A549 treated with CpdA at 1 μM for 4 hours (cell line): ENCODE measurements at places on chromosomes 6 and 20. TPM values are rescaled to one million over a fixed set of nuclear protein-coding genes. Genes with fewer than 3 reads are reported as not detected.

BPI gene
- not detected in 5 replicates for total RNA-seq

PLCB1 gene
- 0.34 to 1.0 TPM (median 0.61 TPM) in 5 replicates for total RNA-seq

RAB32 gene
- total RNA-seq, result 35.3 to 47.8 TPM (median 44.8 TPM) in 5 replicates

CDK19 gene
- total RNA-seq, result 3.7 to 5.3 TPM (median 4.7 TPM) in 5 replicates

PACRG gene
- total RNA-seq, result 0.22 to 0.81 TPM in 2 of 5 replicates, not detected in the others

LY6G5C gene
- 0.51 to 2.4 TPM (median 1.4 TPM) in 5 replicates for total RNA-seq

FILIP1 gene
- 0.20 to 0.48 TPM (median 0.32 TPM) in 5 replicates for total RNA-seq

KLC4 gene
- total RNA-seq, result 6.1 to 8.2 TPM (median 7.0 TPM) in 5 replicates

GPSM3 gene
- 0.31 to 0.67 TPM (median 0.50 TPM) in 5 replicates for total RNA-seq

MYH7B gene
- total RNA-seq, result 0.02 to 0.20 TPM (median 0.06 TPM) in 4 of 5 replicates, not detected in the other

ARFGEF3 gene
- 0.51 to 0.64 TPM (median 0.59 TPM) in 5 replicates for total RNA-seq

HAO1 gene
- not detected in 5 replicates for total RNA-seq

DEFB124 gene
- not detected in 5 replicates for total RNA-seq

FKBP1C gene
- 1.7 to 2.7 TPM (median 1.9 TPM) in 5 replicates for total RNA-seq

CLPSL1 gene
- not detected in 5 replicates for total RNA-seq
